ENCODE measurements at places on chromosomes 3 and 15.

- no peak for DNase-seq
Measured at GRCh38 chr15:70319466-70319865, 221.7 kb upstream of the TLE3 start.

DNA sequence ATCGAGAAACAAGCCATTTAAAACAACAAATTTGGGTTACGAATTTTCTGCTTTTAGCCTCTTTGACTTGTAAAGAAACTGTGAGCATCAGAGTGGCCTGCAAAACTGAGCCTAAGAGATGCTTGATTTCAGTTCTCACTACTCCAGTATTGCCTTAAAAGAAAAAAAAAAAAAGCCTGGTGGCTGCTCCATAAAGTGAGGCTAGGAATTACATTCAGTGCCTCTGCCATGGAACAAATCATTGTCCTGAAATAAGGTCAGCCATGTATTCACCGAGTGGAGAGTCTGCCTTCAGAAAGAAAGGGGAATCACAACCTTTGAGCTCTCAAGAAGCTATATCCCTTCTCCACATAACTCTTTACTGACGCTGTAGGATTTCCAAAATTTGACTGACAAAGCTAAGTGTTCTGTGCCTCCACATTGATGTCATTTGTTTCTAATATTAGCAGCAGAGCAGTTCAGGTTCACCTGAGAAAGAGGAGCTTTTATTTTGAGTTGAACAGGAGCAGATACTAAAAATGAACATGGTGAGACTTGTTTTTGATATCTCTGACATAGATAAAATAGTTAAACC is 137.3 kb downstream of the SSR3 start:
- no peak for DNase-seq

GRCh38 chr15:101267320-101268104 is 9.8 kb downstream of the SELENOS start:
- DNase-seq: no peak

DNA sequence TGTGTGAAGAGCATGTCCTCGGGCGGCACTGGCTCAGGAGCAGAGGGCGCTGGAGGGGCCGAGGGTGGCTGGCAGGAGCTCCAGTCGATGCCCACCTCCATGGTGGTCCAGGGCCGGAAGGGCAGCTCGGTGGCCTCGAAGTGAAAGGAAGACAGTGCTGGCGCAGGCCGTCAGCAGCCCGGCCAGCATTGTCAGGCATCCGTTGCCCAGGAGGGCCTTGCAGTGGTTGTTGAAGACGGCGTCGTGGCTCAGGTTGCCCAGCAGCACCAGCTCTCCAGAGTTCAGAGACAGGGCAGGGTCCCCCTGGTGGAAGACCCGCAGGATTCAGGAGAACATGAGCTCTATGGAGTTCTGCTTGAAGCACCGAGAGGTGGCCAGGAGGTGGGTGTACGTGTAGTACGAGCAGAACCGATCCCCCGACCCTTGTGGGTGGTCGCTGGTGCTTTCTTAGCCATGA is 16.5 kb upstream of the SIAH2 start:
- DNase-seq: no peak

DNA sequence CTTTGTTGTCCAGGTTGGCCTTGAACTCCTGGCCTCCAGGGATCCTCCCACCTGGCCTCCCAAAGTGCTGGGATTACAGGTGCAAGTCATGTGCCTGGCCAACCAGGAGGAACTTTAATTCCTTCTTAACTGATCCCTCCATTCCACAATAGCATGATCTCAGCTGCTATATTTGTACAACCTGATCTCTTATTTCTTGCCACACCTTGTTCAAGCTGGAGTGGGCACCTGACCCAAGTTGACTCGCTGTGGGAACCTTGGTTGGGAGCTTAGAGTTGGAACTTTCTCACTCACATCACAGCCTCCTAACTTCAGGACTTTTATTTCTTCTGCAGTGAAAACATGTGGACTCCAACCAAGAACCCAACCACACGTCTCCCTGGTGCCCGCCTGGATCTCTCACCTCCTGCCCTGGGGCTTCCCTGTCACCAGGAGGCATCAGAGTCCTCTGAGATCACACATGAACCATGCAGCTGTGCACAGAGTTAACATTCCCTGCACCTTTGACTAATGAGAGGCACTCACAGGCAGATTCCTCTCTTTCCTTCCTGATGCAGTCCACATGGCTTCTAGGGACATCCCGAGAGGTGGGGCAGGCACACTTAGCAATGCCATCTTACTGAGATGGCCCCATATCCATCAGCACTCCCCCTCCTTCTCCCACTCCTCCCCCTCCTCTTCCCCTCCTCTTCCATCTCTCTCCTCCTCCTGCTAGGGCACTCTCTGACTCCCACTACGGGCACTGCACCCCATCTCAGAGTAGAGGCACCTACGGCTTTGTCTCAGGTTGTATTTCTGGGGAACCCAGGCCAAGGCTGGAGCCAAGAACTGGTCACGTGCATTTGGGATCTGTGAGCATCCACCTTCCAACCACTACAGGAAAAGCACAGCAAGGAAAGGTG is 9.7 kb upstream of the CYFIP1 start:
- DNase-seq: no peak

DNA sequence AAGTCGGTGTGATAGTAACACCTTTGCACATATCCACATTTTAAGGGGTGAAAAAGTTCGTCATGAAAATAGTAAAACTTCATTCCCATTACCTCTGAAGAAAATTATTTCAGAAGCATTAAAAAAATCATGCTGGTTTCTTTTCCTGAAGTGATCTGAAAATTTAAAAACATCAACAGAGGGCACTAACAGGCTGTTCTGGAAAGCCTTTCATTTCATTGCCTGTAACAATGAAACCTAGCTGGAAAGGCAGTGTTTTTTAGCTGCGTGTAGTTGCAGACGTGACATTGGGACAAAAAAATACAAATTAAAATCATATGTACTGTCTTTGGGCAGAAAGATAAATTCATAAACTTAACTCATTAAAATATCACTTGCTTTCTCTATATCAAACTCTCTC is 993.8 kb downstream of the GBE1 start:
- DNase-seq: no peak
